Hematopoietic multipotent progenitor cell treated with erythropoietin and hydrocortisone succinate and interleukin-3 and kit ligand, for 17 days (in vitro differentiated cells): ENCODE measurements at places on chromosomes 12 and 14.

DNA sequence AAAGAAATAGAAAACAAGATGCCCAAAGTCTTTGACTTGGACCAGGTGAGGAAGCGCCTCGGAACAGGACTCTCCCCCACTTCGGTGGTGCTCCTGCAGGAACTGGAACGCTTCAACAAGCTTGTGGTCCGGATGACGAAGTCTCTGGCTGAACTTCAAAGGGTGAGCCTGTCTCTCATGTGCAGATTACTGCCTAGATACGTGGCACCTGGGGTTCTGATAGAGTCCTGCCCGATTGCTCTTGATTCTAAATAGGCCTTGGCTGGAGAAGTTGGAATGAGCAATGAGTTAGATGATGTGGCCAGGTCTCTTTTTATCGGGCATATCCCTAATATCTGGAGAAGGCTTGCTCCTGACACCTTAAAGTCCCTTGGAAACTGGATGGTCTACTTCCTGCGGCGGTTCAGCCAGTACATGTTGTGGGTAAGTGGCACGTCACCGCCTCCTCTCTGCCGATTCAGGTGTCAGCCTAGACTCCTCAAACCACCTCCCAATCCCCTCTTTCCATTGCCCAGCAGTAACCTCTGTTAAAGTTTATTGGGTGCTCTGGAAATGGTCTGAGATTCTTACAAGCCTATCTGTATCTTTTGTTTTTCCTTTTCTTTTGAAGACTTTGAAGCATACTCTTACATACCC, 40.8 kb downstream of the CCDC92 start:
- no peak for DNase-seq

- DNase-seq = no peak
These were observed 78.3 kb downstream of the PIK3C2G start for GRCh38 chr12:18339633-18340032.

GRCh38 chr14:60317609-60318008, 68.6 kb downstream of the PPM1A start:
- no peak for DNase-seq

DNA sequence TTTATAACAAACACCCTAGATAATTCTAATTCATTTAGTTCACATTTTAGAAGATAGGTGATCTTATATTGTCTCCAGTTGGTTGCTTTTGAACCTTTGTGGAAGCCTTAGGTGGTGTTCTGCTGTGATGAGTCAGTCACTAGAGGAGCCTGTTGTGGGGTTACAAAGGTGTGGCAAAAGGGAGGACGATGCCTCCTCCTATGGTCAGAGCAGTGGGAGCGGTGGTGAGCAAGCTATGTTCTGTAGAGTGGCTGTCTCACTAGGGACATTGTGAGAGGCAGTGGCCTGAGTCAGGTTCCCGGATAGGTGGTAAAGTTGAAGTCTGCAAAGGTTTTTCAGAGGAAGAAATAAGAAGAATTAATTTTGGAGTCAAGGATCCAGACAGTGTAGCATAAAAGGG, 71.6 kb upstream of the USP44 start:
- DNase-seq = no peak

- no peak for DNase-seq
These were observed 3.3 kb upstream of the GALC start for GRCh38 chr14:87996291-87996592.

GRCh38 chr14:24741871-24742270, 107.9 kb upstream of the GZMB start:
- DNase-seq = no peak

DNA sequence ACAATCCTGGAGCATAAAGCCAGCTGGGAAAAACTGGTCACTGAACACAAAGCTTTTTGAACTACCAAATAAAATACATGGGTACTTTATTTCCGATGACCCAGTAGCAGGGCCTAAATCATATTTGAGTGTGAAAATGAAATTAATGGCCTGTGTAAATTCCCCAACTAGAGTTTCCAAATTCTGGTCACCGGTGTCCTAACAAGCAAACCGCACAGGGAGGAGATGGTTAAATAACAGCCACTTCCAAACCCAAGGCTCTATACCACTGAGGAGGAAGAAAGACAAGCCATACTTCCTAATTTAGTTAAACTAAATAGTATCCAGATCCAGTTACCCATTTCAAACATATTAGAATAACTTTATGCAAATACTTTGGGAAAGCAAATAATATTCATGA, 40.1 kb upstream of the DUSP6 start:
- no peak for DNase-seq

DNA sequence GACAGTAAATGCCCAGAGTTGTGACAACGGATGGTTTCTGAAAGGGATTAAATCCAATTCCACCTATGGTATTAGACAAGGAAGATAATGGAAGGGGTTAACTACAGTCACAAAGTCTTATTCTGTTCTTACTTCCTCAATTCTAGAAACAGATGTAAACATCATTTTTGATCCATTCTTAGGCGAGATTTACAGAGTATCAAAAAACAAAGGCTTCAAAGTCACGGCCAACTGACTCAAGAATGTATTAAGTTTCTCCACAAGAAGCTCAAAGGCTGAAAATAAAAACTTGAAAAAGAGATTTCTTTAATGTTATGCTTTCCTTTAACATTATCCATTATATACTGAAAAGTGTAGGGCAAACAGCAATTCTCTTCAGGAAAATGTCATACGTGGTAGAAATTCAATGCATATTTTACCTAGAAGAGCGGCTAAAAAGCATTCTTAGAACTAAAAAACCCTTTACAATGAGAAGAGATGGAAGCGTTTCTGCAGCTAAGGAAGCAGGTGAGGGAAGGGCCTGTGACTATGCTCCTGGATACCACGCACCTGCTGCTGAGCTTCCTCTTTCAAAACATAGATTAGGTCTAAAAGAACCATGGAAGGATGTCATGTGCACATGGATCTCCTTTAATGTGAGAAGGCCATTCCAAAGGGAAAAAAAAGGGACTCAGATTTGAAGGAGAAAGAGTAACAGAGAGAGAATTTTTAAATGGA, 185.8 kb downstream of the STXBP6 start:
- DNase-seq = no peak

DNA sequence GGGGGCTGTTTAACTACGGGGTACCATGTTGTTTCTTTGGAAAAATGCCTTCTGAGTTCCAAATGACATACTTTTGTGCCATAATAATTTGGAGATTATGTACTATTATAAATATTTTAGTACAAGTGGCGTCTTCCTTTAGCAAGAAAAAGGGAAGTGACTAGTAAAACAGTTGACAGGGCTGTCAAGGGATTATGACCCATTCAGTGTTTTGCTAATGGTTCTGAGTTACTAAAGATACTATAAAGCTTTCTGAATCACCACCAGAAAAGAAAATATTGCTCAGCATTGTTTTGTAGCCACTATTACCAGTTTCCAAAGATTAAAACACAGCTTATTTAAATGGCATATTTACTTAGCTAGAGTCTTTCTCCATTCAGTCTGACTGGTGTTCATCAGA, 334.9 kb downstream of the SNAPC1 start:
- DNase-seq = no peak

- no peak for DNase-seq
These were observed 310.0 kb downstream of the ZFP36L1 start for GRCh38 chr14:68482772-68483395.

GRCh38 chr12:116806845-116807440, 68.8 kb downstream of the RNFT2 start:
- no peak for DNase-seq

GRCh38 chr14:49480979-49481498, 105.1 kb downstream of the RPS29 start:
- DNase-seq = no peak

GRCh38 chr14:74517731-74518130, 24.2 kb downstream of the ISCA2 start:
- DNase-seq = no peak

- no peak for DNase-seq
These were observed 40.4 kb downstream of the KICS2 start for GRCh38 chr12:64181430-64182291.

GRCh38 chr14:104639885-104640548, 35.4 kb upstream of the TMEM179 start:
- DNase-seq = peak; percentile 49

DNA sequence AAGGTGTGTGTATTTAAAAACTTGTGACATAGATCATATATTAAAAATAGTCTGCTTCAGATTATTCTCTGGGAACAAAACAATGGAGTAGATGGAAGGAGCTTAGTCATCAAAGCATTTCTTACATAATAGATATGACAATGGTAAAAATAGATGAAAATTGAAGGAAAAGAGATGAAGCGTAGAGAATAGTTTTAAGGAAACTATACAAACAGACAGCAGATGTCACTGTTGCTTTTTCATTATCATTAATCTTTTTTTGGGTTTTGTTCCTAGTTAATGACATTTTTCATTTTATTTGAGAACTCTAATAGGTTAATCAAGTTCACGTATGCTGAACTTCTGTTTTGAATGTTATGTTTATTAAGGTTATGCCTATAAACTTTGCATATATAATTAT, 149.2 kb upstream of the FBXO33 start:
- DNase-seq = no peak

- no peak for DNase-seq
These were observed 26.2 kb downstream of the OSBPL8 start for GRCh38 chr12:76533331-76533730.

DNA sequence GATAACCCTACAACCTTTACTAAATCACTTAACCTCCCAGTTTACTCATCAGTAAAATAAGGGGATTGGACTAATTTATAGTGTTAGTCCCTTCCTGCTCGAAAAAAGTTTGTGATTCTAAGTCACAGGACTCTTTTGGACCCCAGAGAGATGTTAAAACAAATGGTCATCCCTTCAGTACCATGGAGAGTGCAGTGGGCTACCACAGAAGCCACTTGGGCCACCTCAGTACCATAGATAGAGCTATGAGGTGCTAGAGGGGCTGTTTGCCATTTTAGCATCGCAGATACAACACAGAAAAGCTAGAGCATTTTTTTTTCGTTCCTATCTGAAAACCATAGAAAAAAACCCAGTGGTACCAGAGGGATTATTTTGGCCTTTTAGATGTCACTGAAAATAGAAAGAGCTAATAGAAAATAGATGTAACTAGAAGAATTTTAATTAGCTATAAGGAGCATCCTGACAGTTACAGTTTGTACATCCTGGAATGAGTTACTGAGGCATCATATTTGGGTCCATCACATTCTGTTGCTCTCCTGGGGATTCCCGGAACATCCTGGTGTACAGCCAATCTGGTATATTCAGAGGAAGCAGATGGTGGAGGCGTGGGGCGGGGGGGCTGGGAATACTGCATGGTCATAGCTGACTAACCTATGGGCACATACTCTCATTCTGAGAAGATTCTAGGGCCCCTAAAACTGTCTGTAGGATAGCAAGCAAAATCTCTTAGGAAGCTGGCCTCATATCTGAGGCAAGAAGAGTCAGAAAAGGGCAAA, 2.8 kb downstream of the ZNF219 start:
- no peak for DNase-seq

- no peak for DNase-seq
These were observed 240.6 kb downstream of the SLC25A21 start for GRCh38 chr14:36931791-36932190.

DNA sequence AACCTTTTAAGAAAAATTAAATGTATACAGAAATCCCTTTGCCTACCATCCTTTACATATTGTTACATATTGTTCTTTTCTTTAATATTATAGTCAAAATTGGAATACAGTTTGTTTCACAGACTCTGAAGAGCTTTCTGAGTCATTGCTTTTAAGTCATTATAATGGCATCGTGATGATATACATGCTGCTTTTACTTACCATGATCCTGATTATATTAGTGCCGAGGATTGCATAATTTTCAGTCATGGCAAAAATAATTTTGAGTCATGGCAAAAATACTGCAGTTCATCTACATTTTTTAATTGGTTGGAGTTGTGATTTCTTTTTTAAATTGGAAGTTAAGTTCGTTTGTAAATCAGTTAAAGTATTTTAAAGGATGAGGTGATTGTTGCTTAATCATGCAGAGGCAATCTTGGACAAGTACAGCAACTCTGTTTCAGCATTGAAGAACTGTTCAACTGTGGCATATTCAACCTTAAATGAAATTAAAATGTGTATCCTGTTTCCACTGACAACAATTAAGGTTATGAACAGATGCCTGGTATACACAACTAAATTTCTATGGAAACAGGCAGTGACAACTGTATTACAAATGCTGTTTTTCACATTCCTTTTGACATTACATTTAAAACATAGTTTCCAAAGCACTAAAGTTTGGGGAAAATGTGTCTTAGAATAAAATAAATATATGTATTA, 142.3 kb downstream of the PCNX1 start:
- DNase-seq = no peak

- no peak for DNase-seq
These were observed 95.5 kb upstream of the FAR2 start for GRCh38 chr12:29053567-29053966.

DNA sequence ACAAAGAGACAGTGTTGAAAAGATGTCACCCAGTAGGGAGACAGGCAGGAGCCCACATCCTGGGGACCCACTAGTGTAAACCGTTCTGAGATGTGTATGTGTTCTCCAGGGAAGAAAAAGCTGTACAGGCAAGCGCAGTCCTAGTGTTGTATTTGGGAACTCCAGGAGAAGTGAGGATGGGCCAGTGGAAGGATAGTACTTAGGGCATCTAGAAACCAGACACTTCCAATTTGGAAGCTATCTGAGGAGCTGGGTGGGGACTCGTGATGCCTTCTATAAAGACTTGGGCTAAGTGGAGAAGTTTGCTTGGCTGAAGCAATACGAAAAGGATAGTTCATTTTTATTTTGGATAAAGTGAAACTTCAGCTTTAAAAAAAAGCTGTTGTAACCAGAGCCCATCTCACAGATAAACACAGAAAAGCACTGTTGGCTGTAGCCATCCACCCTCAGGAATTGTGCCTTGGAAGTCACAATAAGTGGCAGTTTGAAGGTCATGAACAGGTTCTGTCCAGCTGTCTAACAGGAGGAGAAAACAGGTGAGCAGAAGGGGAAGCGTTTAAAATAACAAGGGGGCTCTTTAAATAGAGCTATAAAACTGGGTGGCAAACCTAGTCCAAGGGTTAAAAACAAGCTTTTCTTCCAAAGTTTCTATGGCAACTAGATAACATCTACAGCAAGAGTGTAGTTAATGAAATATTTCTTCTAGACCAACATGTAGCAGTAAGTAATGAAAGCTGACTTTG, 108.0 kb upstream of the ARHGAP5 start:
- DNase-seq = no peak

DNA sequence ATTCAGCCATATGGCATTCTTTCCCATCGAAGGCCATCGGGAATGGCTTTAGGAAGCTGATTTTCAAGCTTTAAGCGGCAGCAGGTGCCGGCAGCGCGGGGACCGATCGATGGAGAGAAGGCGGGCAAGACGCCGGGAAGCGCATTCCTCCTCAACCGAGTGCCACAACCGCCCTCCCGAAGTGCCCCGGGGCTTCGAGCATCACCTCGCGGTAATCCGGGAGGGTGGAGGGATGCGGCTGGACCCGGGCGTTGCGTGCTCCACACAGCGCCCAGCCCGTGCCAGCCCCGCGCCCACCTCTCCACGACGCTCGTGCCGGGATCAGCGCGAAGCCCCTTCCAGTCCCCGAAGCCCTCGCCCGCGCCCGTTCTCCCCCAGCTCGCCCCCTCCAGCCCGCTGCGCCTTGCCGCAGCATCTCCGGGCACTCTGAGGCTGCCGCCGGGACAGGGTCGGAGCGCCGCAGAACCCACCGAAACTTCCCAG, 3.2 kb downstream of the USP44 start:
- no peak for DNase-seq

- no peak for DNase-seq
These were observed 75.8 kb downstream of the MOK start for GRCh38 chr14:102229071-102229738.
